Caudate nucleus (tissue), 63 donors: ENCODE measurements at places on chromosomes 1 and 21.

GRCh38 chr1:108817016-108817415, 39.9 kb downstream of the AKNAD1 start:
- DNase-seq = peak; percentile 24

GRCh38 chr1:168234846-168235547, 9.2 kb downstream of the SFT2D2 start:
- DNase-seq = no peak

- no peak for DNase-seq
Measured at GRCh38 chr1:1858382-1859086, 32.4 kb downstream of the GNB1 start.

DNA sequence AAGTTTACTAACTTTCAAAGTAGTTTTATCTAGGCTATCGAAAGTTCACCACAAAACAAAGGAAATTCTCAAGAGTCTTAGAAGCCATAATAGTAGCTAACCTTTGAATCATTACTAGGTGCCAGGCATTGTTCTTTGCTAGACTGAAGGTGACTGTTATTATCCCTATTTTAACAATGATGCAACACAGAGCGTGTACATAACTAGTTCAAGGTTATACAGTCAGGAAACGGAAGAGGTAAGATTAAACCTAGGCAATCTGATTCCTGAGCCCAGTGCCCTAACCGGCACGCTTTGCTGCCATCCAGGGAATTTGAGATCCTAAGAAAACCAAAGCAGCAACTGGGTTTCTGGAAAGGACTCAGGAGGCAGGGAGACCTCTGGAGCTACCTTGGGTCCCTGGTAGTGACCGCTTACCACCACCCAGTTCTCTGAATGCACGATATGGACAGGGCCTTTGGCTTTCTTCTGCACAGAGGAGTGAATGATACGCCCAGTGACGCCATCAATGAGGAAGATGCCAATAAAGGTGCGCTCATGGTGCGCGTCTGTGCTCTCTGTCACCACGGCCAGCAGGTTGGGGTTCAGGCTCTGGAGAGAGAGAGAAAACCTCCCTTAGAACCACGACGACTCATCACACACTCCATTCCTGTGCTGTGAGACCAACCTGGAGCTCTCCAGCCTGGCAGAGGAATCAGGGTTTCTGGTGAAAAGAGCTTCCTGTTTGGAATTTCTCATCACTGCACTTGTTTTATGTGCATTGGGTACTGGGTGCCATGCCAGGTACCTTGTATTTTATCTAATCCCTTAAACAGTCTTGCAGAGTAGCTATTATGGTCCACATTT, 13.1 kb upstream of the UBR4 start:
- no peak for DNase-seq

- no peak for DNase-seq
Measured at GRCh38 chr21:34526618-34527290, 14.7 kb upstream of the KCNE1 start.
